ENCODE measurements at places on chromosomes 7 and 10. TPM values are rescaled to one million over a fixed set of nuclear protein-coding genes. Genes with fewer than 3 reads are reported as not detected.

FBXO24 gene
- total RNA-seq: 0.25 TPM

NKX1-2 gene
- total RNA-seq: not detected

GRCh38 chr7:80411621-80412020 lies 100.2 kb downstream of the GNAT3 start:
- H3K4me3 ChIP-seq: no peak overlapping the region
- no peaks in the 10 kb centered on the region for H3K27me3 ChIP-seq
- DNase-seq: no peak
- no peaks in the 10 kb centered on the region for H3K36me3 ChIP-seq
- no peaks in the 10 kb centered on the region for H3K4me1 ChIP-seq

DNA sequence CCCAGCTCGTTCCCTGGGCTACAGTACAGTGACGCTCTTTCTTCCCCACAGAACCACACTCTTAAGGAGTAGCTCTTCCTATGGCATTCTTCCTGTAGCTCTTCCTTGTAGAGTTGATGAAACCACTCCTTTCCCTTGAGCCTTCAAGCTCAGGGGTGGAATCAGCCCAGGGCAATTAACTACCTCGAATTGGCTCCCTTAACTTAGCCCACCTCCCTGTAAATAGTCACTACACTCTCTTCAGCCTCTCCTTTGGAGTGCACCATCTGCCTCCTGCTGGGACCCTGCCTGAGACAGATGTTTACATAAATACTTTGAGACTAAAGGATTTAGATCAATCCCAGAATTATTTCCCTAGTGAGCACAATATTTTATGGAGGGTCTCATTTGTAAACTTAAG lies 537.8 kb upstream of the AUTS2 start:
- peaks cover 37% of the 10 kb centered on the region for H3K27me3 ChIP-seq
- H3K27ac ChIP-seq: no peak overlapping the region
- H3K4me3 ChIP-seq: no peak overlapping the region
- no peak for DNase-seq
- H3K4me1 ChIP-seq: no peaks in the 10 kb centered on the region

- no peaks in the 10 kb centered on the region for H3K36me3 ChIP-seq
- no peak for DNase-seq
- H3K4me1 ChIP-seq: peaks cover under 1% of the 10 kb centered on the region
- no peak overlapping the region for H3K27ac ChIP-seq
These were observed 89.6 kb downstream of the FZD1 start for GRCh38 chr7:91353848-91354247.

- H3K4me3 ChIP-seq: no peak overlapping the region
- no peaks in the 10 kb centered on the region for H3K27me3 ChIP-seq
- H3K4me1 ChIP-seq: peaks cover 29% of the 10 kb centered on the region
These were observed 19.7 kb downstream of the DOCK1 start for GRCh38 chr10:126924915-126925300.

DNA sequence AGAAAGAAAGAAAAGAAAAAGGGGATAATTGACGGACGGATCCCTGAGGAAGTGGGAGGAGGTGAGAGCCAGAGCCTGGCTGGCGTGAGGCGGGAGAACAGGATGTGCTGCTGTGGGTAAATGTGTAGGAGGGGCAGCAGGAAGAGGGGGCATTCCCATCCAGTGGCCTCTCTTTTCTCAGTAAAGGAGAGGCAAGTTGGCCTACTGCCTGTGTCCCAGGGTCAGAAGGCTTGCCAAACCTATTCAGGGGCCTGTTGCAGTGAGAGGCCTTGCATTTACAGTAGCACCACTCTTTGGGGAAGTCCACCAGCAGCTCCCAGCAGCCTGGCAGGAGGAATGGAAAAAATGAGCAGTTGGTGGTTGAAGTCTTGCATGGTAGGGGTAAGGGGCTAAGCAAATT lies 26.6 kb upstream of the ASCC1 start:
- H3K36me3 ChIP-seq: no peaks in the 10 kb centered on the region
- H3K4me1 ChIP-seq: peaks cover 77% of the 10 kb centered on the region
- H3K27me3 ChIP-seq: no peaks in the 10 kb centered on the region
- DNase-seq: peak; percentile 68
- no peak overlapping the region for H3K4me3 ChIP-seq
- H3K27ac ChIP-seq: peak overlapping the region; percentile 97
